ENCODE measurements at places on chromosomes 1 and 21.

GRCh38 chr21:31873696-31874599, 1.1 kb downstream of the HUNK start:
- DNase-seq: peak; percentile 61

GRCh38 chr1:238265866-238266265, 375.1 kb upstream of the ZP4 start:
- no peak for DNase-seq

GRCh38 chr1:18950401-18951026, 6.0 kb downstream of the IFFO2 start:
- peak; percentile 59 for DNase-seq

GRCh38 chr1:43834280-43835081, 99.1 kb upstream of the ARTN start:
- DNase-seq: no peak

DNA sequence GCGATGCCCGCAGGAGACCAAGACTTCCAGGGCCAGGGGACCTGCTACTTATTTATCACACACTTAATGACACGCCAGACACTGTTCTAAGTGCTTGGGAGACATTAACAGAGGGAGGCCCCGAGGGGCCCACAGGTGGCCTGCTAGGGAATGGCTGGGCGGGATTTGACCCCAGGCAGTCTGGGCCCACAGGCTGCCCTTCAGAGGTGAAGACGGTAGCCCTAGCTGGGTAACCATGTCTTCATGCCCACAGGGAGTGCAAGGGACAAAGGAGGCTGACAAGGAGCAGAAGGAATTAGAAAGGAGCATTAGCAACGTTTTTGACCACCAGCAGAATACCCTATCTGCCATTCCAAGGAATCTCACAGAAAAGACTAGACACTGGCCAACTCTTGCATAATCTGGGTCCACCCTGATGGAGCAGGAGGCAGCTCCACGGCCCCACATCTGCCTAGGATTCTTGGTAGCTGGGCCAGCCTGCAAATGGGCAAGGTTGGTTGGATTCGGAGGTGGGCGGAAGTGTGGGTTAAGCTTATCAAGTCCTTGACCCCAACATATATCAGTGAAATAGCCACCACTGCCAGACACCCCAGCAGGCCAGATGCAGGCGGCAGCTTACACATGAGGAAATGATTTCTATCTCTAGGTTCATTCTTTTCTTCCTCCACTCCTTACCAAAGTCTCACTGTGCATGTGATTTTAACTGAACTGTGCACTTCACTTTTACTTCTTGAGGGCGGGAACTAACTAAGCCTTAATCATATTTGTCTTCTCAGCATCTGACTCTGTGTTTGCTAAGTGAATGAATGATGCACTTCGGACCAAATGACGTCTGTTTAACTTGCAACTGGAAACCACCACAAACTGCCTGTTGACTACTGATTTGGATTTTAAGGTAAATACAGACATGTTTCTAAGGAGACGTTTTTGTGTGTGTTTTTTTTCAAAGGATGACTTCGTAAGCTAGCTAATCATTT, 3.4 kb upstream of the ETS2 start:
- no peak for DNase-seq

GRCh38 chr21:19322360-19322759, 918.8 kb upstream of the TMPRSS15 start:
- no peak for DNase-seq

DNA sequence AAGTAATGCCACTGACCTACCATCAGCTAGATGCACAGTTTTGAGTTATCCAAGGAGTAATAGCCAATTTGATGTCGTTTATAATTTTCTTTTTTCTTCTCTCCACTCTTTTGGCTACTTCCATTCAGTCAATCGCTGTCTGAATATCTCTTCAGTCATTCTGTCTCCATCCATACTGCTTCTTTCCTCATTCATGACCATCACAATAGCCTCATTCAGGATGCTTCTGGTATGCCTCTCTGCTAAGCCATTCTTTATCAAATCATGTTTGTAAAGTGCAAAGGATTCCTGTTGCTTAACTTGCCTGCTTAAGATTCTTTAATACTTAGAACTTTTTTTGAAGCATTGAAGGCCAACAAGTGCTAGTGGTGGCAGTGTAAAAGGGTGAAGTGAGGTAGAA, 20.2 kb downstream of the TYW3 start:
- no peak for DNase-seq

DNA sequence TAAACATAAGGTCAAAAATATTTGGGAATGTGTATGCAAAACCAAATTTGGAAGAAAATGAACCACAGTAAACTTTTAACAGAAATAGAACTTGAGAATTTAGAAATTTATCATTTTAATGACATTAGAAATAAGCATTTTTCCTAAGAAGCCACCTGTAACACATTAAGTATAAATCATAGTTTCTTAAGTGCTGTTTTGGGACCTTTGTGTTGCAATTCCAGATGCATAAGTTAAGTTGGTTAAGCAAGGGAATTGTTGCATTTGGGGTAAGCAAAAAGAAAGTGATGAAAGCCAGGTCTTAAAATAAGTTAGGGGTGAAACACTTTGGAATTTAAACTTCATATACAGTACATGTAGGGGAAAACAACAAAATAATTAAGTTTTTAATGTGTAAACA, 49.8 kb downstream of the CDKN2C start:
- DNase-seq: no peak

DNA sequence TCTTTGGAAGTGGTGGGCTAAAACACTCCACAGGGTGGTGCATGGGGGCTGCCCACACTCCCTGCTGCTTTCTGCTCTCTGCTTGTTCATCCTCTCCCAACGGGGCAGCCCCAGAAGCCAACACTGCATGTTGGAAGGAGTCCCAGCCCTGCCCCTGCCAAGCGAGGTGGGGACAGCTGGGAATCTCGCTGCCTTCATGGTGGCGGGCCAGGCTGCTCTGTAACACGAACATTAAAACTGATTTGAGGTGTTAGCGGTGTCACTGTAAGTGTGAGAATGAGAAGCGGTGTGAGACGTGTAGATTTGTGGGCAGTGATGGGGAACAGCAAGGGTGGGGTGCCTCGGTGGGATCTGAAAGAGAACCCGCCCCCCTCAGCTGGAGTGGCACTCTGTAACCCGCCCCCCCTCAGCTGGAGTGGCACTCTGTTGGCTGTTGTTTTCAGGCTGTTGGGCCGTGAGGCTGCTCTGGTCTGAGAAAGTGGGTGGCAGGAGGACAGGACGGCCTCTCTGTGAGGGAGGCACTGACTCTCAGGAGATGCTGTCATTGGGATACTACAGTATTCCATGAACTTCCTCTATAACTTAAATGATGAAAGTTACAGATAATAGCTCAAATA, 80.9 kb downstream of the PCBP3 start:
- DNase-seq: no peak

DNA sequence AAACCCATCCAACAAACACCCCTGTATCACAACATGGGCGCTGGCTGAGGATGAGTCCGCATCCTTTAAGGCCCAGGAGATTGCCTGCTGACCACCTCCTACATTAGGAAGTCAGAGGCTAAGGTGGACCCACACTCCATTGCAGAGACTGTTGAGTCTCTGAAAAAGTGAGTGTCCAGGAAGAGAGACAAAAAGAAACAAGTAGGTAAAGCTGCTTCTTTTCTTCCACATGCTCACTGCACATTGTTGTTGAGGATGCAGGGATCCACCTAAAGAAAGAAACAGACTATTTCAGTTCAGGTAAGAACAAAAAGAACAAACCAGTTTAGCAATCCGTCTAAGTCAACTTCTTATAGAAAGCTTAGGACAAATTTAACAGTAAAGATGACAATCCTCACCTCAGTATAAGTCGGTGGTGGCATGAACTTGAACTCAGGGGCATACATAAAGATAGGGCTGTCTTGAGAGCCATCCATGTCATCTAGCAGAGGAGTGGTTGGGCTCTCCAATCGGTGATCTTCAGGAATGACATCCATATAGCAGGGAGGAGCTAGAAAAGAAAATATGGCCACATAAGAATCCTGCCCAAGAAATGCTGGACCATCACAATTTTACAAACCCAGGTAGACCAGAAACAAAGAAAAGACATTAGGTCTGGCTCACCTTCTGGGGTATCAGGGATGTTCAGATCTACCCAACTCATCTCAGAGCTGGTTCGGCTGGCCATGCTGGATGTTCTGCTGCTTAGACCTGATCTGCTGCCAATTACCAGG, 2.6 kb downstream of the TXNIP start:
- DNase-seq: no peak

All from GM20000 (cell line).